Mononuclear cell (primary cell): ENCODE measurements at places on chromosomes 2 and 18. TPM values are rescaled to one million over a fixed set of nuclear protein-coding genes. Genes with fewer than 3 reads are reported as not detected.

Gene B4GALT6
- 1.0 TPM for total RNA-seq

Gene ZNF521
- 1.0 TPM for total RNA-seq

Gene SLC25A12
- total RNA-seq = 14.8 TPM

Gene NEU2
- total RNA-seq = not detected

Gene SERPINB4
- total RNA-seq = not detected

Gene TRAPPC8
- total RNA-seq = 25.0 TPM

Gene GPAT2
- 1.3 TPM for total RNA-seq

Gene CHN1
- 3.0 TPM for total RNA-seq

Gene ANKRD30B
- not detected for total RNA-seq

Gene MDH1B
- not detected for total RNA-seq

Gene TXNDC2
- total RNA-seq = 0.10 TPM

Gene CFC1
- not detected for total RNA-seq

Gene THOC1
- total RNA-seq = 161 TPM

Gene EPHA4
- 19.0 TPM for total RNA-seq

Gene STPG4
- 1.2 TPM for total RNA-seq

Gene GPR45
- not detected for total RNA-seq

Gene INSIG2
- 4.0 TPM for total RNA-seq

Gene MYO5B
- under 0.01 TPM for total RNA-seq

Gene ERICH2
- not detected for total RNA-seq

Gene NT5DC4
- total RNA-seq = not detected

Gene SULT1C4
- total RNA-seq = 0.21 TPM

Gene HOXD12
- total RNA-seq = not detected

Gene TCF4
- 27.5 TPM for total RNA-seq

Gene APOB
- not detected for total RNA-seq

Gene UNC80
- not detected for total RNA-seq

Gene CROCC2
- not detected for total RNA-seq

Gene LRP2
- not detected for total RNA-seq
